ENCODE measurements at places on chromosomes 6 and 20.
A peak's percentile ranks its signal among the peaks of the same experiment; 100 is the strongest.

GRCh38 chr6:90938122-90938521, 351.2 kb upstream of the MAP3K7 start:
- no peak for DNase-seq

DNA sequence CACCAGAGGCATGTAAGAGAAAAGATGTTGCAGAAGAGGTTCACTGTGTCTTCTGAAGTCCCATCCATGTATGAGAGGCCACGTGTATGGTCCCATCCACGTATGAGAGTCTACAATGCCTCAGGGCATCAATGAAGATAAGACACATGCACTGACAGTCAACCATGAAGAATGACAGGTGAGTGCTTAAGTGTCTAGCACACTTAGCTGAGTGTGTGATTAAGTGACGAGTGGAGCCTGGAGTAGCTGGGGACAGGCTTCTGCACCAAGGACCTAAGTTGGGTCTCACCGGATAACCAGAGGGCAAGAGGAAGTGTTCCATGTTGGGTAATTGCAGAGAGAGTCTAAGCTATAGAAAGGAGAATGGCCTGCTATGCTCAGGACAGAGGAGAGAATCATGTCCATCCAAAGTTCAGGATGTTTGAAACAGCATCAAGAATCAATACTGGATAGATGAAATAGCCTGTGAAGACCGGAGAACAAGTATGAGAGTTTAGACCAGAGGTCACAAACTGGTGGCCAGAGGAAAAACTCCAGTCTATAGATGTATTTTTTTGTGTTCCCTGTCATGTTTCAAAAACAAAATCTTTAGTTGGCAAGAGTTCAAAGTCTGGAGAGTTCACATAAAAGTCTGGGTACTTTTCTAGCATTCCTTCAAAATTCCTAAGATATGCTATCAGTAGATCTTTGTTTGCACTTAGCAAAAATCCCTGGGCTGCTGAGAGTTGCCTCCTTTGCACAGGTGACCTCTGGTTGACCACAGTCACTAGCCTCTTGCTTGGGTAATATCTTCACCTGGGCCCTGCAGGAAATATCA, 165.8 kb downstream of the KIF16B start:
- no peak for DNase-seq

DNA sequence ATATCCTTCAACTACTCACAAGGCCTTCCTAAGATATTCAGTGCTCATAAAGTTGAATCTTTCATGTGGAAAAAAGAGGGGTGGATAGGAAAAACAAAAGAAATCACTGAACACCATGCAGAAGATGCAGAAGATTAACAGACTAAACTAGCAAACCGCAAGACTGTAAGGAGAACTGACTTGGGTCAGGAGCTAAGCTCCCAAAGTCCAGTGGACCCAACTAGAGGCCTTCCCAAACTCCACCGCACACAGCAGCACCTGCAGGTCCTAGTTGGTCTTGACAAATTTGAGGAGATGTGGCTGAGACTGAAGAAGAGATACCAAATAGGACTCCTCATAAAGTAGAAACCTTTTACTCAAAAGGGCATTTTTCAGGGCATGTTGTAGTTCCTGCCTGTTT, 3.3 kb downstream of the RIPK1 start:
- DNase-seq, result no peak

- DNase-seq, result no peak
Measured at GRCh38 chr6:22821664-22822320, 252.4 kb downstream of the HDGFL1 start.

DNA sequence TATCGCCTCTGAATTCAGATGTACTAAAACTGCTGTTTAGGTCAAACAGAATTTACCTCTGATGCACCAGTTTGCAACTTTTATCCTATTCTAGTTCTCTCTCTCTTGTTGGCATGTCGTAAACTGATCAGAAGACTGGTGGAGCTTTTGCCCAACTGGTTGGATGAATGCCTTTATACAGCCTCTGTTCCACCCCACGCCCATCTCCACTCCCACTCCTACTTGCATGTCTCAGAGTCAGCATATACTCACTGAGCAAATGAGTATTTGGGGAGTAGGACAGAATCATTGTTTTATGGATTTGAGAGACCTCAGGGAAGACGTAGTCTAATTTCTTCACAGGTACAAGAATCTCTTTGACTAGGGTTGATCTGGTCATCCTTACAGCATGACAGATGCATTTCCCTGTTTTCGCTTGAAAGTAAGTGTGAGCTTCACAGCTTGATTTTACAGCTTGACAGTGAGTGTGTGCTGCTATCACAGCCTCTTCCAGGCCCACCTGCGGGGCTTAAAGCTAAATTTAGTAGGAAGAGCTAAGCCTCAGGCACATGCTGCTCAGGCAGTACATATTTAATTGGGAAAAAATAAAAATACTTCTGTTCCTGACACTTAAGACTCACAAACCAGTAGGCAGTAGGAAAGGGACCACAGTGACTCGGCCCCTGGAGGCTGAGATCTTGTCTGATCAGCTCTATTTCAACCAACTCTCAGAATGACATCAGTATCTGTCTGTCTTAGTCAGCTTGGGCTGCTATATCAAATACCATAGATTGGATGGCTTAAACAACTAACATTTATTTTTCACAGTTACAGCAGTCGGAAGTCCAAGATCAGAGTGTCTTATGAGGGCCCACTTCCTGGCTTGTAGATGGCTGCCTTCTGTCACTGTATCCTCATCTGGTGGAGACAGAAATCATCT, 30.4 kb downstream of the TRMT6 start:
- DNase-seq, result no peak

DNA sequence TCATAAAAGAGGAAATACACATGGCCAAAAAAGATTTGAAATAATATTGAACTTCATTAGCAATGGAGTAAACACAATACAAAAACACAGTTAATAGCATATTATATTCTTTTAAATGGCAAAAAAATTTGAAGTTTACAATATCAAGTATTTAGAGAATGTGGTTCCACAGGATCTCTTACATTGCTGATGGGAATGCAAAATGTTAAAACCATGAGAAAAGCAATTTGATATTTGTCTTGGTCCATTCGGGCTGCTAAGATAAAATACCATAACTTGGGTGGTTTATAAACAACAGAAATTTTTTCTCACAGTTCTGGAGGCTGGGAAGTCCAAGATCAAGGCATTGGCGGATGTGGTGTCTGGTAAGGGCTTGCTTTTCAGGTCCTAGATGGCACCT, 154.0 kb upstream of the PLN start:
- DNase-seq, result no peak

DNA sequence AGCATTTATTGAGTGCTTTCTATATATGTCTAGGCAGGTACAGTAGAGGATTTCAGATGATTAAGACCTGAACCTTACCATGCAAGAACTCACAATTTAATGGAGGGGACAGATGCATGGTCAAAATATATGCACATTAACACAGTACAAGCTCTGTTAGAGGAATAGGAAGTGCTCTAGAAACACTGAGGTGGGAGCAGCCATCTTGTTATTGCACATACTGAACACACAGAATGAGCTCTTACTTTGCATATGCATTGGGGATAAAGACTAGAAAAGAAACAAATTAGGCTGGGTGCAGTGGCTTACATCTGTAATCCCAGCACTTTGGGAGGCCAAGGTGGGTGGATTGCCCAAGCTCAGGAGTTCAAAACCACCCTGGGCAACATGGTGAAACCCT, 438.3 kb downstream of the UTRN start:
- DNase-seq, result no peak

DNA sequence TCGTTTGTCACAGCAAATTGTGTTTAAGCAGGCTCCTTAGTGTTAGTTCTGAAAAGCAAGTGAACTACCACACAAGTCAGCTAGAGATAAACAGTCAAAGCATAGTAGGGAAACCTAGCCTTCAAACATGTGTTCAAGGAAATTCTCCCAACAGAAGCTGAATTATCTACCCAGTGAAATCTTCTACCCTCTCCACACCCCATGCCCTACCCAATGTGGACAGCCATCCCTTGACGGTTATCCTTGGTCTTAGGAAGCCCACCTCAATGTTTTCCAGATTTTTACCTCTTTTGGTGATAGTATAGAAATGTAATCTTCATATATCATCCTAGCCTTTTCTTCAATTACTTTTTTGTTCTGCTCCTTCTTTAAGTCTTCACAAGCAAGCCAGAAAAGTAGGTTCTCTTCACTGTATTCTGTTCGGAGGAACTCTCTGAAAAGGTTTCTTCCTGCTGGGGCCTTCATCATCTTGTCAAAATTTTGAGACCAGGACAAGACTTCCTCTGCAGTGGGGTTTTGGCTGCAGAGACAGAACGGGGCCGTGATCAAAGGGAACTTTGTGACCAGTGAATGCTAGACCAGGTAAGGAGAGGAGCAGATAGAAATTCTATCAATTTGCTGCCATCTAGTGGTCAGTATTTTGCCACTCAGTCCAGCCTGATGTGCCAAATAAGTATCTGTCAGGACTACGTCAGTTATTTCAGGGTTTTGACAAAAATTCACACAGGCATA, 21.6 kb upstream of the MTRF1L start:
- peak; percentile 80 for DNase-seq

DNA sequence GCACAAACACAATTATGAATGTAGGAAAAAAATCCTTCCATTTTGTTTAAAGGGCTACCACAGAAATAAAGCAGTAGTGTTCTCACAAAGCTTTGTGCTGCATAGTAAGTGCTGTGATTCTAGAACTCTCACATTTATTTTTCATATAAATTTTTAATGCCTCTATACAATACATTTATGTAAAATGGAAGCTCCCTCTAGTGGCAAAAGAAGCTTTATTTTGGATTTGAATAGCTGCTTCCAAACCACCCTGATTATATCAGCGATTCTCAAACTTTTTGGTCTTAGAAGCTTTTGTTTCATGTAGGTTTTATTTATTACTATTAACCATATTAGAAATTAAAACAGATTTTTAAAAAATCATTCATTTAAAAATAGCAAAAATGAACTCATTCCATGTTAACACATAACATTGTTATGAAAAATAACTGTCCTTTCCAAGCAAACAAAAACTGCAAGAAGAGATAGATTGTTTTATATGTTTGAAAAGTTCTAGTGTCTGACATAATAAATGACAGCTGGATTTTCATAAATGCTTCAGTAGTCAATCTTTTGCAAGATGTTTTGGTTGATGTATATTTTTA, 38.4 kb downstream of the HS3ST5 start:
- DNase-seq, result peak; percentile 58

GRCh38 chr20:44092551-44093248, 94.3 kb downstream of the JPH2 start:
- DNase-seq, result peak; percentile 38

DNA sequence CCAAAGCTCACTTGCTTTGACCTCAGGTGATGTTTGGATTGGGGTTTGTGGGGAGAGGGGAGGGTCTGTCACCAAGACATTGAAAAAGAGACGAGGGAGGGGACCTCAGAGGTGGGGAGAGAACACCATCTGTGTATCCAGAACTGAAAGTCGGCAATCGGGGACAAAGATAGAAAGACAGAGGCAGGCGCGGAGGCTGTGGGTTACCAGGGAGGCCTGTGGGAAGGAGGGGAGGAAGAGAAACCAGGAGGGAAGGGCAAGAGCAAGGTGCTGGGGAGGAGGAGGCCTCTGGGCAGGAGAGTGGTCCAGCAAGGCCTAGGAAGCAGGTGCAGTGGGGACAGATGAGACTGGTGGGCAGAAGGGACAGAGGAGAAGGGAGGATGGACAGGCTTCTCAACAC, 211.2 kb downstream of the CDC5L start:
- DNase-seq, result no peak

- DNase-seq, result no peak
Measured at GRCh38 chr6:30670760-30671527, 1.9 kb downstream of the DHX16 start.

DNA sequence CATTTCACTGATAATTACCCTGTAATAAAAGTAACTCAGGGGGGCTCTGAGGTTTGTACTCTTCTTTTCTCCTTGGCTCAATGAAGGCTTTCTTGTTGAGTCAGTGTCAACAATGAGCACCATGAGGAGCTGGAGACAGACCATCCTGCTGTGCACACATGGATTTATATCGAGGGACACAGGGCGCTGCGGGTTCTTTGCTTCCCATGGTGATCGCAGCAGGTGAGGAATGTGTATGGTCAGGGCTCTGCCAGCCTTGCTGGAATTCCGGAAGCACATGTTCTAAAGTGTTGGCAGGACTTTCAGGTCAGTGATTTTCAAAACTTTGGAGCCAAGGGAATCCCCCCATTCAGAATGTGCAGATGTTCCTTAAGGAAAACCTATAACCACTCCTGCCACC, 27.1 kb downstream of the SMOC2 start:
- DNase-seq, result no peak

- no peak for DNase-seq
Measured at GRCh38 chr6:168451805-168452517, 11.0 kb downstream of the SMOC2 start.

DNA sequence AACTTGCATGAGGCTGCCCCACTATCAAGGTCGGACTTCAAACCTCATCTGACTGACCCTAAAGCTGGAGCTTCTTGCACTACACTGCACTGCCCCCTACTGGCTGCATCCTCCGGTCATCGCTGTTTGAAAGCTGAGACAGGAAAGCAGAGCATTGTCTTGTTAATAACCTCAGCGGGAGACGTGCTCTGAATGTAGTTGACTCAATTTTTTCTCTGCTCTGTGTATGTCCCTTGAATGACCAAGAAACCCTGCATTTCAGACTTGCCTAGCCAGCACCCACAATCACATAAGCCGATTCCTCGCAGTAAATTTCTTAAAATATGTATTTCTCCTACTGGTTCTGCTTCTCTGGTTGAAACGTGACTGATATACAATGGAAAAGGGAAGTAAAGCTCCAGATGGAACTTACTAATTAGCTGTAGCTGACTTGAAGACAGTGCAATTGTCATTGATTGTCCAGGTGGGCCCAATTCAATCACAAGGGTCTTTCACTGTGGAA, 27.8 kb downstream of the TCF21 start:
- DNase-seq, result peak; percentile 71

GRCh38 chr6:19804205-19805128, 32.7 kb upstream of the ID4 start:
- peak; percentile 80 for DNase-seq

DNA sequence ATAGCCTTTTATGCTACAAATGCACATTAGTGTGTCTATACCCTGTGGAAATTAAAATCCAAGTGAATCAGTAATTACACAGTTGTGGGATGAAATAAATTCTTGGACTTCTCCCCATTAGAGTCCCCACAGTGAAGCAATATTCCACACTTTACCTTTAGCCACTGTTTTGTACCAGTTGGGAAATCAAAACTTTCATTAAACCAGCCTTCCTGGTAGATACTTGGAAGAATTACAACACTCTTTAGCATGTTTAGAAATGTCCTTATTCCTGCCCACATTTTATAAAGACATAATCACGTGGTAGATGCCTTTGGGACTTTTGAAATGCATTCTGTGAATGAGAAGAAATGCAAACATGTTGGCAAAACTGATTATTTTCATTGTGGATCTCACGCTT, 49.0 kb upstream of the ANKEF1 start:
- DNase-seq, result no peak

- no peak for DNase-seq
Measured at GRCh38 chr6:39313526-39314272, 520 bp downstream of the KCNK17 start.

- DNase-seq, result no peak
Measured at GRCh38 chr6:150328744-150329405, 39.9 kb upstream of the IYD start.

DNA sequence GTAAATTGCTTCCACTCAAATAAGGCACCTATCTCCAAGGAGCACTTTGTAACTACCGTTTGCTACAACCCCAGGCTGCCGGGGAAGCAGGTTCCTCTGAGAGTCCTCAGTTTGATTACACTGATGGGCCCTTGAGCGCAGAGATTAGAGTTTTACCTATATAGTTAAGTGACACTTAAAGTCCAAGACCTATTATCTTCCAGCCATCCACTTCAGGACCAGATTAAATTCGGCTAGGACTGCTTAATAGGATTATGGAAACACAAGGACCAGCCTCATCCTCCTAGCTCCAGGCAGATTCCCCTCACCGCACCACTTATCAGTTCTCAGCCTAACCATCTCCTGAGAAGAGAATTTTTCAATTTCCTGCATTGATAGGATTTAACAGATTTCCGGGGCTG, 64.7 kb upstream of the TIAM2 start:
- DNase-seq, result no peak

Data from hematopoietic multipotent progenitor cell treated with erythropoietin and hydrocortisone succinate and interleukin-3 and kit ligand, for 8 days (in vitro differentiated cells).